Activated T-cell treated with anti-CD3 and anti-CD28 coated beads, Interleukin-2, amount 50 U/mL, for 72 hours (primary cell): ENCODE measurements at places on chromosomes 2 and 18.
A peak's percentile ranks its signal among the peaks of the same experiment; 100 is the strongest.

DNA sequence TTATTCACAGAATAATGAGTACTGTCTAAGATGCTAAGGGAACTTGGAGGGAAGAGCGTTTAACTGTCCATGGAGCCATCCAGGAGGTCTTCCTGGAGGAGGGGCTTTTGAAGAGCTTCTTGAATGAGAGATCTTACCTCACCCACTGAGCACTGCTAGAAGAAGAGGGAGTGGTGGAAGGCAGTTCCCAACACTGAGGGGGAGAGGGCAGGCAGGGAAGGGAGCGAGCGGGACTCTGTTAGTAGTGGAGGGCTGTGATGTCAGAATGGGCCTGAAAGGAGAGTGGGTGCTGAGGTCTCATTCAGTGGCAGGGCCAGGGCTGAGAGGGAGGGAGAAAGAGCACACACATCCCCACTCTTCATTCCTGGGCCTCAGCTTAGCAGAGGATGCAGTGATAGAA is 65.0 kb downstream of the NCK2 start:
- peak overlapping the region; percentile 84 for H3K4me3 ChIP-seq
- peaks cover 16% of the 10 kb centered on the region for H3K36me3 ChIP-seq
- DNase-seq: no peak
- H3K27ac ChIP-seq: peak overlapping the region; percentile 96

DNA sequence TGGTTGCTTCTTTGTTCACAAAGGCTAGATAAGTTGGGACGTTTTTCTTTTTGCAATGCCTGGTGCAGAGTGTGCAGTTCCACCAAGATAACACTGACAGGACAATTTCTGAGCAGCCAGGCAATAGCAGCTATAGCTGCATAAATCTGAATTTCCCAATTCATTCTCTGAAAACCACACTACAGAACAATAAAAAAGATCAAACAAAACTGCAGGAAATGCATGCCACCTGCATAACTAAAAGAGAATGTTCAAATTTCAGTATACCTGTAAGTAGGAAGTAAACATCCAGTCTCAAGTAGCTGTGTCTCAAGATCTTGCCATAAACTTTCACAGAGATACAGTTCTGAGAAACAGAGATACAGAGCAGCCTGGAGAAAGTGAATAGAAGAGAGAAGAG is 5.3 kb upstream of the KCTD18 start:
- no peak for DNase-seq
- H3K27me3 ChIP-seq: no peaks in the 10 kb centered on the region
- H3K36me3 ChIP-seq: peaks cover 5% of the 10 kb centered on the region
- H3K4me1 ChIP-seq: peaks cover 9% of the 10 kb centered on the region
- H3K4me3 ChIP-seq: no peak overlapping the region
- H3K27ac ChIP-seq: no peak overlapping the region

DNA sequence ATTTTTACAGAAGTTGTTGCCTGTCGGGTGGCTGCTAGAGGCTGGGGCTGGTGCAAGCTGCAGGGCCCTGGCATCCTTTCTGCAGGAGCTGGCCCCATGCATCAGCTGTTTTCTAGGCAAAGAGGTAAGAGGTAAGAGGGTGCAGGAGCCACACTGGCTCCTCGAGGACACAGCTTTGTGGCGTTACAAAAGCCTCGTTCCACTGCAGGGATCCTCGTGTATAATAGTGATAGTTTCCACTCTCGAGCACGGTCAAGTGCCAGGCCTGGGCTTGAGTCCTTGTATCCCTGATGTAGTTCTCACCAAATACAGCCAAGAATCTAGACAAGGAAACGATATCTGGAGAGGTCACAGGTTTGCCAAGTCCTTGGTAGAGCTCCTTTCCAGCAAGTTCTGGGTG is 33.2 kb upstream of the FHOD3 start:
- no peaks in the 10 kb centered on the region for H3K27me3 ChIP-seq
- no peak overlapping the region for H3K4me3 ChIP-seq
- H3K4me1 ChIP-seq: no peaks in the 10 kb centered on the region

GRCh38 chr2:51534166-51534565 is 502.2 kb upstream of the NRXN1 start:
- H3K27ac ChIP-seq: no peak overlapping the region
- H3K27me3 ChIP-seq: no peaks in the 10 kb centered on the region
- H3K4me3 ChIP-seq: no peak overlapping the region
- no peaks in the 10 kb centered on the region for H3K36me3 ChIP-seq
- no peak for DNase-seq

- no peak overlapping the region for H3K4me3 ChIP-seq
- H3K36me3 ChIP-seq: no peaks in the 10 kb centered on the region
- no peak for DNase-seq
These were observed 101.5 kb downstream of the VWA3B start for GRCh38 chr2:98188351-98189046.

DNA sequence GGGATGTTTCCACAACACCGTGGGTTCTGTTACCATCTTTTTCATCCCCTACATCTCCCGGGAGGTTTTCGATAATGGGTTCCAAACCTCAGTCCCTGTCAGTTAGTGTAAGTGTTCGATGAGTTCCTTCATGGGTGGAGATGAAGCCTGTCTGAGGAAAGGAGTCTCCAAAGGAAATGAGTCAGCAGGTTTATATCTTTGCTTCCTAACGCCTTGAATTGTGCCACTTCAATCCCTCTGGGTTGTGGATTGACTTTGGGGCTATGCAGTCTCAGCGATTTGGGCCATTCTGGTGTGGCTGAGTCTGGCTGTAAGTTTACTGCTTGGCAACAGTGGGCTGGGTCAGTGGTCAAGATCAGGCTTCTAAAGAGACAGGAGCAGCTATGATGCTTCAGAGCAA is 1.2 kb downstream of the SERPINB5 start:
- H3K36me3 ChIP-seq: no peaks in the 10 kb centered on the region
- H3K27me3 ChIP-seq: peaks cover 32% of the 10 kb centered on the region

- H3K4me3 ChIP-seq: no peak overlapping the region
- H3K27me3 ChIP-seq: no peaks in the 10 kb centered on the region
- no peaks in the 10 kb centered on the region for H3K4me1 ChIP-seq
- no peak for DNase-seq
These were observed 335.4 kb downstream of the DYSF start for GRCh38 chr2:71788601-71789240.

DNA sequence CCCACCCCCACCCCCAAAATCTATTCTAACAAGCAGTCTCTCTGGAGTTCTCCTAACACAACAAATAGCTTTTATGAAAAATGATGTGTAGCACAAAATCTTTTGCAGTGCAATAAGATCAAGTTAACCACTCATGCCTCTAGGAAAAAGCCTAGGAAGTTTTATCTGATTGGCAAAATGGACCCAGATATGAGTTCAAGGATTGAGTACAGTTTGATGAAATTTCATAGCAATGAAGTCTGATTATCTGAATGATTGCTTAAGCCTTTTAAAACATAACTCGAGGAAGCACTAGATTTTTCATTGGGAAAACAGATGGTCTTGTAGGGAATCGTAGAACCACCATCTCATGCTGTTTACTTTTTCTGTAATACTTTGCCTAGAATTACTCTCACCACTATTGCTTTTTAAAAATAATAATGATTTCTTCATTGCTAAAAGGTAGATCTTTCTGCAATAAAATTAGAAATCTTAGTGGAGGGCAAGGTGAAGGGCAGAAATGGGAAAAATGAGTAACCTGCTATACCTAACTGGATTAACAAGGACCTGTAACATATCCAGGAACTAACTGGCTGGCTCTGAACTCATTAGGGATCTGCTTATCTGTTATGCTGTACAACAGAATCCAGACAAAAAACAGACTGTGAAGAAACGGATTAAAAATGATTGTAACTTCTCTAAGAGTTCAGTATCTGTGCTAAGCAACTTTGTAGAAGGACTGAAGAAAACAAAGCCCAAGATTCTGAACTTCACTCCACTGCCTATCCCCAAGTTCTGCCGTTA is 73.7 kb upstream of the ETAA1 start:
- no peak overlapping the region for H3K27ac ChIP-seq
- H3K36me3 ChIP-seq: no peaks in the 10 kb centered on the region
- no peaks in the 10 kb centered on the region for H3K4me1 ChIP-seq
- no peak for DNase-seq

- peaks cover 13% of the 10 kb centered on the region for H3K27me3 ChIP-seq
- H3K4me3 ChIP-seq: no peak overlapping the region
- H3K4me1 ChIP-seq: peaks cover 27% of the 10 kb centered on the region
These were observed 83.7 kb upstream of the SLC1A4 start for GRCh38 chr2:64905338-64906024.

GRCh38 chr2:85838181-85838580 is 50.6 kb downstream of the ST3GAL5 start:
- no peaks in the 10 kb centered on the region for H3K4me1 ChIP-seq
- H3K4me3 ChIP-seq: no peak overlapping the region
- peak overlapping the region; percentile 16 for H3K27ac ChIP-seq
- peaks cover 6% of the 10 kb centered on the region for H3K36me3 ChIP-seq
